ENCODE measurements at places on chromosomes 1 and 21. TPM values are rescaled to one million over a fixed set of nuclear protein-coding genes. Genes with fewer than 3 reads are reported as not detected.

AADACL4 gene
- not detected for total RNA-seq

SPRR2E gene
- 1.2 TPM for total RNA-seq

CHRM3 gene
- total RNA-seq: 17.6 TPM

IL19 gene
- not detected for total RNA-seq

AZIN2 gene
- 11.7 TPM for total RNA-seq

ALPL gene
- 1.3 TPM for total RNA-seq

GRIK3 gene
- total RNA-seq: 0.11 TPM

RAD54L gene
- 0.60 TPM for total RNA-seq

SPAG17 gene
- total RNA-seq: 0.67 TPM

STPG1 gene
- total RNA-seq: 6.2 TPM

HUNK gene
- total RNA-seq: 1.6 TPM

AXDND1 gene
- 0.20 TPM for total RNA-seq

DYNLT5 gene
- total RNA-seq: 0.23 TPM

SYTL1 gene
- 4.5 TPM for total RNA-seq

SLAMF7 gene
- total RNA-seq: 3.7 TPM

UBXN10 gene
- 1.5 TPM for total RNA-seq

GSTM1 gene
- 482 TPM for total RNA-seq

RPS6KC1 gene
- total RNA-seq: 23.4 TPM

SLC45A3 gene
- 9.5 TPM for total RNA-seq

LMX1A gene
- not detected for total RNA-seq

CD1B gene
- total RNA-seq: not detected

CD247 gene
- 1.6 TPM for total RNA-seq

CNR2 gene
- not detected for total RNA-seq

JAM2 gene
- total RNA-seq: 31.3 TPM

SNX7 gene
- total RNA-seq: 20.2 TPM

AMPD1 gene
- total RNA-seq: not detected
